ENCODE measurements at places on chromosomes 16 and 17. TPM values are rescaled to one million over a fixed set of nuclear protein-coding genes. Genes with fewer than 3 reads are reported as not detected.

Gene MYO15A
- total RNA-seq: 0.42 TPM

Gene NPIPA8
- 0.59 TPM for total RNA-seq

Gene CCL1
- 22.4 TPM for total RNA-seq

Gene PCGF2
- 2.7 TPM for total RNA-seq

Gene SLC6A2
- not detected for total RNA-seq

Gene ELP5
- total RNA-seq: 45.0 TPM

Gene USP43
- total RNA-seq: 0.12 TPM

Gene AMZ2
- 70.7 TPM for total RNA-seq

Gene UBALD2
- 292 TPM for total RNA-seq

Gene HS3ST6
- total RNA-seq: not detected

Gene OVCA2
- total RNA-seq: 48.8 TPM

Gene B3GNT9
- total RNA-seq: 15.1 TPM

Gene DHX58
- 80.6 TPM for total RNA-seq

Gene C17orf107
- total RNA-seq: 1.3 TPM

Gene APOBR
- 12.7 TPM for total RNA-seq

Gene CORO6
- total RNA-seq: 1.9 TPM

Gene TMC6
- total RNA-seq: 580 TPM

Gene FAM171A2
- total RNA-seq: 0.15 TPM

Gene RUNDC3A
- total RNA-seq: 0.64 TPM

Gene TRPV3
- 0.20 TPM for total RNA-seq

Gene SLC5A10
- total RNA-seq: not detected

Gene ABCC11
- not detected for total RNA-seq

Gene RDM1
- total RNA-seq: 6.3 TPM

Gene FOXL1
- total RNA-seq: not detected

Gene CDH15
- not detected for total RNA-seq

Gene GJD3
- total RNA-seq: not detected

Gene LUC7L
- 61.5 TPM for total RNA-seq

Gene TEKT1
- not detected for total RNA-seq

Gene WFIKKN1
- total RNA-seq: 0.69 TPM

Gene ELMO3
- total RNA-seq: 8.0 TPM

Gene DDX28
- 18.0 TPM for total RNA-seq

Gene TUFM
- 137 TPM for total RNA-seq

Gene ADGRG3
- total RNA-seq: not detected

Gene HOXB5
- 0.37 TPM for total RNA-seq

Gene BICDL2
- total RNA-seq: 0.51 TPM

Gene PLA2G10
- not detected for total RNA-seq

Gene TM4SF5
- total RNA-seq: 0.22 TPM

Gene ENPP7
- total RNA-seq: not detected

Gene TMEM95
- total RNA-seq: not detected

Gene GRIN2C
- total RNA-seq: 0.22 TPM

Gene EEF2K
- 25.2 TPM for total RNA-seq

Gene PMP22
- 0.22 TPM for total RNA-seq

Gene CDH11
- total RNA-seq: not detected

Gene SLC38A8
- total RNA-seq: not detected

Gene ALOX12B
- not detected for total RNA-seq

Gene CORO1A
- 1,802 TPM for total RNA-seq

Gene SLC7A5
- 198 TPM for total RNA-seq

Gene ASPA
- total RNA-seq: not detected

Gene CDRT15L2
- total RNA-seq: not detected

Gene EPN3
- total RNA-seq: 0.05 TPM

Gene KRTAP9-2
- total RNA-seq: not detected

Gene FZD2
- total RNA-seq: not detected

Gene UTS2R
- total RNA-seq: not detected

Gene SEPTIN12
- total RNA-seq: not detected

Gene SALL1
- total RNA-seq: not detected

Gene RNF227
- 3.9 TPM for total RNA-seq

Gene TMEM88
- 1.6 TPM for total RNA-seq

Data from T-helper 1 cell treated with Interleukin-12 subunit alpha and Interleukin-12 subunit beta and Interleukin-4 antibody, amounts not matched to agents 30 ng/mL and 1 ng/mL, for 36 hours (primary cell).